Memory B cell (primary cell): ENCODE measurements at places on chromosomes 5 and 9.
A peak's percentile ranks its signal among the peaks of the same experiment; 100 is the strongest.

DNA sequence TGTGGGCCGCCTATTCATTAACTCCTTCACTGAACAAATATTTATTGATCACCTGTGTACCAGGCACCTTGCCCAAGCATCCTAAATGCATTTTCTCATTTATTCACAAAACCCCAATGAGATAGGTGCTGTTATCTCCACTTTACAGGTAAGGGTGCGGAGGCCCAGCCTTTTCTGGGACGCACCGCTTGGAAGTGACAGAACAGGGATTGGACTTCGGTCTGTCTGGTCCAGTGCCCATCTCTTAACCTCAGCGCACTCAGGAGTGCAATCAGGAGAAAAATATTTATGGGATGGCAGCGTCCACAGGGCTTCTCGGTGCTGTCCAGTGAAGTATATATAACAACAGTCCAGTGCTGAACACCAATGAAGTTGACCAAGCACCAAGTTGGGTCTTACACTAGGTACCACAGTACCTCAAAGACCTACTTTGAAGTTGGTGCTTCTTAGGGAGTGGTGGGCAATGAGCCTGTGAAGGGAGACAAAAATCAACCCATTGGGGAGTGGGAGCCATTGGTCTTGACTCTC lies 18.9 kb upstream of the GARNL3 start:
- H3K27ac ChIP-seq, result no peak overlapping the region
- H3K4me3 ChIP-seq, result peak overlapping the region; percentile 90
- H3K4me1 ChIP-seq, result peaks cover 9% of the 10 kb centered on the region
- H3K27me3 ChIP-seq, result peaks cover 1% of the 10 kb centered on the region
- DNase-seq, result no peak

DNA sequence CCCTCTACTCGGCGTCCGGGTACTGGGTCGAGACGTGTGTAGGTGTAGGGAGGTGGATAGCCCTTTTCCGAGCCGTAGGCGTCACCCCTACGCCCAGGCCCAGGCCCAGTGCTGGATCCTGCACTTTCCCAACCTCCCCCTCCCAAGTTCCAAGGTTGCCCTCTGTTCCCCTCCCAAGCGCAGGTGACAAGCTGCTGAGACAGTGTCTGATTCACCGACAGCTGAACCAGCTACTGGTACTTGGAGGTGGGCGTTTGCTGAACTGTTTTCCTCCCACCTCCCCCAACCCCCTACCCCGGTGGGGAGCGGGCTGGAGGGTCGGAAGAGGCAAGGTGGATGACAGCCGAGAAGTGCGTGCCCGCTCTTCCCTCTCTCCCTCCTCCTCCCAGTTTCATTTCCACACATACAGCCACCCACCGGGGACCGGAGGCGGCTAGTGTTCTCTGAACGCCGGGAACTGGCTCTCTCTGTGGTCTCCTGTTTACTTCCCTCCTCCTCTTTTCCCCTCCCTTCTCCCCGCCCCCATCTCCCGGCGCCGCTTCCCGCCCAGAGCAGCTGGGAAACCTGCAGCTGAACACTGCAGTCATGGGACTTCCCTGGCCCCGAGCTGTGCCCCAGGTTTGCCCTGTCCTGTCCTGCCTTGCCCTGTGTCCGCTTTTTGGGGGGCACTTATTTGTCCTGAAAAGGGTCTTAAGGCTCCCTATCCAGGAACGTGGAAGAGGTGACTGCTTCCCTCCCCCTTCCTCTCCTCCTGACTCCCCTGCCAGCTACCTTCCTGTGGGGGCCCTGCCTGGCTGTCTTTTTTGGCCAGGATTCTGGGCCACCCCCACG lies 6.2 kb upstream of the KLF9 start:
- no peak for DNase-seq
- no peaks in the 10 kb centered on the region for H3K27me3 ChIP-seq
- H3K4me1 ChIP-seq, result peaks cover 24% of the 10 kb centered on the region
- H3K36me3 ChIP-seq, result no peaks in the 10 kb centered on the region
- H3K27ac ChIP-seq, result peak overlapping the region; percentile 98

GRCh38 chr5:35880156-35880555 lies 23.5 kb downstream of the IL7R start:
- H3K27ac ChIP-seq, result no peak overlapping the region
- no peaks in the 10 kb centered on the region for H3K36me3 ChIP-seq
- no peak for DNase-seq
- no peaks in the 10 kb centered on the region for H3K4me1 ChIP-seq
- no peak overlapping the region for H3K4me3 ChIP-seq

DNA sequence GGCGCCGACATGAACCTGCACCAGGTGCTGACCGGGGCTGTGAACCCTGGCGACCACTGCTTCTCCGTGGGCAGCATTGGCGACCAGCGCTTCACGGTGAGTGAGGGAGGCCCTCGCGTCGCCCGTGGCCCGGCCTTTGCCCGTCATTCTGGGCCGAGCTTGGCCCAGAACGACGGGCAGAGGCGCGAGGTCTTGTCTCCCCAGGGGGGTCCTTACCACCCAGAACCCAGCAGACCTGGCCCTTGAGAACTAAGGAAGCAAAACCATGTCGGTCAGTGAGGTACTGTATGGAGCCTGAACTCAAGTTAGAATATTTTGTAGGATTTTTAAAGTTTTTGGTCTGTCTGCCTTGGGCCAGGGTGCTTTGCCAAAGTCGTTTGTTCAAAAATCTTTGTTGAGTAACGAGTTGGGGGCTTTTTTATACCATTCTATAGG lies 691 bp downstream of the DMXL1 start:
- no peaks in the 10 kb centered on the region for H3K27me3 ChIP-seq
- peaks cover 23% of the 10 kb centered on the region for H3K4me1 ChIP-seq
- H3K4me3 ChIP-seq, result peak overlapping the region; percentile 100
- peaks cover 2% of the 10 kb centered on the region for H3K36me3 ChIP-seq
- peak overlapping the region; percentile 99 for H3K27ac ChIP-seq
- no peak for DNase-seq

DNA sequence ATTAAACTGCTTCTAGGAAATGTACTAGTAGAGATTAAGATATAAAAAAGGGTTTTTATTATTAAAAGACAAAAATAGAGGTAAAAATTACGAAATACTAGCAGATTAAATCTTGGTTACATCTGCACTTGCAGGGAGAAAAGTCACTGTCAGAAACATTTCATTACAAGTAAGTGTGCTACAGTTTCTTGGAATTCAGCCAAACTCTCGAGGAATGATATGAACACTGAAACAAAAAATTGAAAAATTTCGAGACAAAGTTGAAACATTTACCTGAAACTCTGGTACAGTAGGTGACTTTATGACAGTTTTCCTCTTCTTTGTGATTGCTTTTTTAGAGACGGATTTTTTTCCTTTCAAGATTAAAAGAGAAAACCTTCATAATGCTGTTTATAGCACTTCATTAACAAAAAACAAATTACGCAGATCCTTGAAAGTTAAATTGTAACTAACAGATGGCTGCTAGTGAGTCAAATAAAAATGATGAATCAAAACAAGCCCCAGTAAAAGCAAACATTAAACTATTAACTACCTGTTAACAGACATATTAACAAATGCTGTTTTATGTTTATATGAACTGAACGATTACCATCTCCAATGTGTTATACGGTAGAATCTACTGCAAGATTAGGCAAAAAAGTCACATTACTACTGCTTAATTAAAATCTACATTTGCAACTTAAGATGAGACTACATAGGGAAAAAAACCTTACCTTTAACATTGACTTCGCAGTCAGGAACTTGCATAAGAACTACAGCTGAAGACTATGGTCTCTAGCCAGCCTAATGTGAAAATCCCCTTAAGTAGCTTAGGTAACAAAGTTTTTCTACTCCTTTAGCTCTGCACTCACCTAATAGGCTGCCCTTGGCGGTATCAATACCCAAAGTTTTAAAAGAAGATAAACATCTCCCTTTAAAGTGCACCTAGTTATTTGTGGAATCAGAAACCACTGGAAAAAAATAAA lies 61.4 kb downstream of the RANBP6 start:
- no peak overlapping the region for H3K27ac ChIP-seq
- H3K27me3 ChIP-seq, result no peaks in the 10 kb centered on the region
- no peak overlapping the region for H3K4me3 ChIP-seq

DNA sequence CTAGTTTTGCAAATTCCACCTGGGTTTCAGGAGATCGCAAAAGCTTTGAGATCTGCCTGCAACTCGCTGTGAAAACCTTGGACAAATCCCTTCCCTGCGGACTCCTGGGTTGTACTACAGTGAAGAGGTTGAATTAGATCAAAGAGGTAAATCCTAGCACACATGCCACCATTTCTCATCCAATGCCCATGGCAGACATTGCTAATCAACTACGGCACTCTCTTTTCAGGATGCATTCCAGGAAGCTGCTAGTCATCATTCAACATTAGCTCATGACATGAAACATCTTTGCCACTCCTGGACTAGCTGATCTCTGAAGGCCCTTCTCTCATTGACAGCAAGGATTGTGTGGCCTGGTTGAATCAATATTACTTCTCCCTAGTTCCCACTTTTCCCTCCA lies 46.1 kb downstream of the PCDH1 start:
- no peaks in the 10 kb centered on the region for H3K36me3 ChIP-seq
- peaks cover 3% of the 10 kb centered on the region for H3K4me1 ChIP-seq
- peaks cover 22% of the 10 kb centered on the region for H3K27me3 ChIP-seq

- H3K36me3 ChIP-seq, result no peaks in the 10 kb centered on the region
- peaks cover 6% of the 10 kb centered on the region for H3K27me3 ChIP-seq
- no peak for DNase-seq
- H3K27ac ChIP-seq, result no peak overlapping the region
- H3K4me3 ChIP-seq, result no peak overlapping the region
These were observed 9.4 kb downstream of the OR2K2 start for GRCh38 chr9:111320631-111321030.

DNA sequence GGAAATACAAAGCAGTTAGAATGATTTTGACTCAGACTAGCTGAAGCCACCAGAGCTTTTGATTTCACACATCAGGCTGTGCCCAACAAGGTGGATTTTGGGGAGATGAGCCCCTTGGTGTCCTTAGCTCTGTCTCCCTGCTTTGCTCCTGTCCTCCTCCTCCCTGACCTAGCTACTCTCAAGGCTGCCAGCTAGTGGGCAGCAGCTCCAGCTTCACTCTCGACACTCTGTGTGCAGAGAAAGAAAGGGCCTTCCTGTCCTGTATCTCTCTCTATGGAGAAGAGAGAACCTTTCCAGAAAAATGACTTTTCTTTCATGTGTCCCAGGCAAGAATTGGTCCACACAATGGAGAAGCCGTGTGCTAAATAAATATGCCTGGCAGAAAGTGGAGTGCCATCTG lies 446.2 kb downstream of the SEMA5A start:
- no peak overlapping the region for H3K27ac ChIP-seq
- no peaks in the 10 kb centered on the region for H3K4me1 ChIP-seq
- no peaks in the 10 kb centered on the region for H3K36me3 ChIP-seq
- H3K4me3 ChIP-seq, result no peak overlapping the region

- no peak for DNase-seq
- peak overlapping the region; percentile 76 for H3K4me3 ChIP-seq
- H3K27me3 ChIP-seq, result no peaks in the 10 kb centered on the region
- no peaks in the 10 kb centered on the region for H3K36me3 ChIP-seq
- no peak overlapping the region for H3K27ac ChIP-seq
These were observed 63.2 kb downstream of the ACER2 start for GRCh38 chr9:19471737-19472648.

DNA sequence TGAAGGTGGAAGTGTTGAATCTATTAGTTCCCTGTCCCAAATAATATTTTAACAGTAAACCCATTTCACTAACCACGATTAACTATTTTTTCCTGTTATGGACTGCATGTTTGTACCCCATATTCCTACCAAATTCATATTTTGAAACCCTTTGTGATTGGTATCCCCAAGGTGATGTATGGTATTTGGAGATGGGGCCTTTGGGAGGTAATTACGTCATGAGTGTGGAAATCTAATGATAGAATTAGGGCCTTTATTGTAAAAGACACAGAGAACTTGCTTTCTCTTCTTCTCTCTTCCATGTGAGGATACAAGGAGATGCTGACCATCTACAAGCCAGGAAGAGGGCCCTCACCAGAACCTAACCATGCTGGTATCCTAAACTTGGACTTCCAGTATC lies 744.7 kb downstream of the DTWD2 start:
- no peaks in the 10 kb centered on the region for H3K36me3 ChIP-seq
- no peak overlapping the region for H3K4me3 ChIP-seq
- no peak overlapping the region for H3K27ac ChIP-seq
- DNase-seq, result no peak
- no peaks in the 10 kb centered on the region for H3K4me1 ChIP-seq
- H3K27me3 ChIP-seq, result no peaks in the 10 kb centered on the region

DNA sequence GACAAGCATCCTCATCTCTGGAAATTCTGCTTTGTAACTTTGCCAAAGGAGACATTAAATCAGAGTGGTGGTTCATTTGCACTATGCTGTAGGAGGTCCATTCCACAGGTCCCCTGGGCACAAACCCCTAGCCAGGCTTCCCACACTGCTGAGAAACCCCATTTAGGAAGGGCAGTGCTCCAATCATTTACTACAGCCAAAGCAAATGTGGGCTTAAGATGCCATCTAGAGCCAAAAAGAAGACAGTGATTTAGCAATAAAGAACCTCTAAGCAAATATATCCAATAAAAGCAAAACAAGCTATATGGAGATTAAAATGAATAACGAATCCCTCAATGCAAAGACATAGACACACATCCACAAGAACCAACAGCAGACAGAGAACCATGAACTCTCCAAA lies 129.0 kb upstream of the ALDH1B1 start:
- H3K27ac ChIP-seq, result no peak overlapping the region
- no peaks in the 10 kb centered on the region for H3K4me1 ChIP-seq
- H3K4me3 ChIP-seq, result no peak overlapping the region
- peaks cover 11% of the 10 kb centered on the region for H3K36me3 ChIP-seq

GRCh38 chr9:93896093-93896492 lies 59.1 kb downstream of the BARX1 start:
- peaks cover 2% of the 10 kb centered on the region for H3K36me3 ChIP-seq
- DNase-seq, result no peak
- H3K27ac ChIP-seq, result no peak overlapping the region
- peaks cover 7% of the 10 kb centered on the region for H3K27me3 ChIP-seq
- no peak overlapping the region for H3K4me3 ChIP-seq

- no peaks in the 10 kb centered on the region for H3K36me3 ChIP-seq
- H3K27me3 ChIP-seq, result no peaks in the 10 kb centered on the region
- no peak overlapping the region for H3K27ac ChIP-seq
- no peak overlapping the region for H3K4me3 ChIP-seq
These were observed 1452.2 kb upstream of the ACO1 start for GRCh38 chr9:30932226-30932625.

GRCh38 chr5:103119070-103119764 lies 721 bp downstream of the GIN1 start:
- peaks cover 34% of the 10 kb centered on the region for H3K4me1 ChIP-seq
- no peak for DNase-seq
- peaks cover 8% of the 10 kb centered on the region for H3K36me3 ChIP-seq

GRCh38 chr5:172494630-172495505 lies 40.5 kb upstream of the SH3PXD2B start:
- DNase-seq, result no peak
- H3K36me3 ChIP-seq, result no peaks in the 10 kb centered on the region
- H3K4me3 ChIP-seq, result no peak overlapping the region
- H3K27me3 ChIP-seq, result peaks cover 9% of the 10 kb centered on the region
- no peaks in the 10 kb centered on the region for H3K4me1 ChIP-seq

- no peaks in the 10 kb centered on the region for H3K36me3 ChIP-seq
- no peaks in the 10 kb centered on the region for H3K27me3 ChIP-seq
- H3K27ac ChIP-seq, result no peak overlapping the region
- DNase-seq, result no peak
These were observed 136.9 kb downstream of the PCSK5 start for GRCh38 chr9:76027416-76027815.
